Putamen (tissue), 1 donor: ENCODE measurements at places on chromosomes 13 and 19.

DNA sequence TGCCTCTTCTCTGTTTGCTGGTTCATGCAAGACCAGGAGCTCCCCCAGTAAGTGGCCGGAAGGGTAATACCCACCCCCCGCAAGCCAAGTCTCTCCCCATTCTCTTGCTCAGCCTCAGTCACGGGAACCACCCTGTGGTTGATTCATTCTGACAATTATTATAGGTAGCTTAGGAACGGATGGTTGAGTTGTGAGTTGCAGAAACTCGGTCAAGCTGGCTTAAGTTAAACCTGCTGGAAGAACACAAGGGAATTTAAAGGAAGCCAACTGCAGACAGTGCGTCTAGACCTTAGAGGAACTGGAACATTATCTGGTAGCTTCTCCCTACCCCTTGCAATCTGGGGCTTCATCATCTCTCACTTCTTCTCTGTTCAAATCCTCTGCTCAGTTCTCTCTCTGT is 8.9 kb downstream of the FPR1 start:
- DNase-seq: no peak

GRCh38 chr13:85492283-85492682 is 306.9 kb downstream of the SLITRK6 start:
- no peak for DNase-seq

DNA sequence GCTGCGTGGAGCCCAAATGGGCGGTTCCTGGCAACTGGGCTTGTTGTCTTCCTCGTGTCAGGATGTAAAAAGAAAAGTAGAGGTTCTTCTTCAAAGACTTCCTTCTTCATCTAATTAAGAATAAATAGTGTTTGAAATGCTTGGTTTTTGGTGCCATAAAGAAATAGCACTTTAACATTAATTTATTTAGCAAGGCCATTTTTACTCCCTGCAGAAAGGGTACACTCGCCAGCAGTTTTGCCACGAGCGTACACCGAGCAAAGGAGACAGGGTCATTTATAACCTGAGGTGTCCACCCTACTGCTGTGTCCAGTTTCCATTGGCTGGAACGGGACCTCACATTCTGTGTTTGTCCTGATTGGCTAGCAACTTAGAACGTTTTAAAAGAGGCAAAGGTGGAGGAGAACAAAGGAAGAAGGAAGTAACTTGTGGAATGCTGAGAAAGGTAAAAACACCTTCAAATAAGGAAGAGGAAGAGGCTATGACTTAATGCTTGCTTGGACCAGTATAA is 21.8 kb upstream of the OR10H1 start:
- no peak for DNase-seq

DNA sequence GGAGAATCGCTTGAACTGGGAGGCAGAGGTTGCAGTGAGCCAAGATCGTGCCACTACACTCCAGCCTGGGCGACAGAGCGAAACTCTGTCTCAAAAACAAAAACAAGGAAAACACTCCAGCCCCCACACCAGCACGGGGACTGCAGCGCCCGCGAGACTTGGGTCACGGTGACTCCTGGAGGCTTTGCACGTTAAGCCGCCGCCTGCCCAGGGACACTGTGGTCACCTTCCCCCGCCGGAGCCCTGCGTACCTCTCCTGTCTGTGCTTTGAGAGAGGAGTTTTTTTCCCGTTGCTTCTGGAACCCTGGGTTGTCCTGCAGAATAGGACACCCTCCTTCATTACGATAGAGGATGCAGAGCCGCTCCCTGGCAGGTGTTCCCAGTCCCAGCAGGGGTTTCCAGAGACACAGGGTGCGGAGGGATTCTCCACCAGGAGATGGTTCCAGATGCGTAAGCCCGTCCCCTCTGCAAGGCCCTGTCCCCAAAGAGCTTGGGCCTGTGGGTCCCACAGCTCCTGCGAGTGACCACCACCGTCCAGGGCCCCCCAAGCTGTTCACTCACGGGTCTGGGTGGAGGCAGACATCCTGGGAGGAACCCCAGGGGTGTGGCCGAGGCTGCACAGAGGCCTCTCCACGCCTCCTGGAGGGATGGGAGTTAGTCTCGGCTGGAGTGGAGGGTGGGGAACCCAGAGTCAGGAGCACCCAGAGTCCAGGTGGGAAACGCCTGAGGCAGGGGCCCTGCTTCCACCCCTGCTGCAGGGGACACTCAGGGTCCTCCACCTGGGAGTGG is 42.8 kb upstream of the NDUFS7 start:
- DNase-seq: no peak

GRCh38 chr19:19548915-19549759 is 11.1 kb downstream of the CILP2 start:
- no peak for DNase-seq

- no peak for DNase-seq
Measured at GRCh38 chr19:2544576-2545415, 68.9 kb downstream of the GADD45B start.

GRCh38 chr13:27927444-27928352 is 7.9 kb downstream of the PDX1 start:
- DNase-seq: no peak

GRCh38 chr19:45172173-45172572 is 5.9 kb downstream of the TRAPPC6A start:
- no peak for DNase-seq

DNA sequence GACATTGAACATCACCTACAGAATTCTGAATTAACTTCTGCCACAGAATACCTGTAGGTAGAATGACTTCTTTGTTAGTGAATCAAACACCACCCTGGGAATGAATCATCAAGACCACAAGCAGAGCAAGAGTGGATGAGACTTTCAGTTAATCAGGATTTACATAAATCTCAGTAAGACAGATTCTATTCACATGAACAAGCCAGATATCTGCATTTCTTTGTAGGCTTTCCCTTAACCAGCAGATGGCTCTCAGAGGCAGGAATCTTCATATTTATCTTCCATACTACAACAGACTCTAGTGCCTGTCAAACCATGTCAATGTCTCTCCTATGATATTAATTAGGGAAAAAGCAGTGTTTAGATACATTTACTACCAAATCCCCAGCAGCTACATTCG is 412.1 kb downstream of the KLF12 start:
- DNase-seq: peak; percentile 31

DNA sequence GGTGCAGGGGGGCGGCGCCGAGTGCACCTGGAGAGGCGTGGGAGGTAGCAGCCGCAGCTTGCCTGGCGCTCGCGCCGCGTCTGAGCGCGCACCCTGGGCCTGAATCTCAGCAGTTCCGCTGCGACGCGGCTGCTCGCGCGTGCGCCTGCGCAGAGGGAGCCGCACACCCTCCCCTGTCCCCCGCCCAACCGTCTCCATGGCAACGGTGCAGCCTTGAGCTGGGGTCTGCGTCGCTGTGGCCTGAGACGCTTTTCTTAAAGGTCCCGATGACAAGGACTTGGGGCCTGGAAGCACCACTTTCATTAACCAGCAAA is at the start of gene PNMA8B:
PNMA8B (minus strand) TSS at position 82 of the 314 bp plus-strand sequence. CDS start 402 bp downstream, outside the sequence.
- peak; percentile 91 for DNase-seq

GRCh38 chr19:28633319-28634018 is 579.5 kb downstream of the UQCRFS1 start:
- no peak for DNase-seq

- no peak for DNase-seq
Measured at GRCh38 chr13:94353167-94353710, 126.2 kb downstream of the DCT start.

GRCh38 chr13:51714663-51715168 is 89.2 kb downstream of the DHRS12 start:
- no peak for DNase-seq

GRCh38 chr13:84500016-84500415 is 617.7 kb upstream of the SLITRK1 start:
- no peak for DNase-seq

GRCh38 chr13:63625869-63626268 is 2210.2 kb upstream of the PCDH20 start:
- no peak for DNase-seq
